A549 treated with AZD2906 at 1 μM for 4 hours (cell line): ENCODE measurements at places on chromosomes 3 and 15. TPM values are rescaled to one million over a fixed set of nuclear protein-coding genes. Genes with fewer than 3 reads are reported as not detected.

Gene PLSCR5
- not detected in 5 replicates for total RNA-seq

Gene DAZL
- not detected in 5 replicates for total RNA-seq

Gene CEMIP
- total RNA-seq = 0.78 to 1.2 TPM (median 1.0 TPM) in 5 replicates

Gene EAF2
- total RNA-seq = 1.7 to 2.2 TPM (median 1.7 TPM) in 5 replicates

Gene ATP13A5
- not detected in 5 replicates for total RNA-seq

Gene GP5
- total RNA-seq = 0.01 to 0.02 TPM in 2 of 5 replicates, not detected in the others
